HuH-7.5 (cell line): ENCODE measurements at places on chromosomes 12 and 14.

DNA sequence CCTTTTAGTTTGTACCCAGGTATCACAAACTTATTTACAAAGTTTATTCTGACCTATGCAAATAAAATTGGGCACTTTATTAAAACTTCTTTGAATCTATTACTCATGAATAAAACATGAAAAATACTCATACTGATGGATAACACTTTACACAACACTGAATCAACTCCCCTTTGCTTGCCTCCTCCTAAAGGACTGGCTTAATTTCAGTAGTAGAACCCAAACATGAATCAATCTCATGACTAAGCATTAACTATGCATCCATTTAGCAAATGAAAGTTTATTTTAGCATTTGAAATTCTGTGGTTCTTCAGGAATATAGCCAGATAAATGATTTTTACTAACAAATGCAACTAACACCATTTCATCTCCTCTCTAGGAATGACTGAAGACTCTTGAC is 32.4 kb downstream of the DENND5B start:
- DNase-seq: no peak

DNA sequence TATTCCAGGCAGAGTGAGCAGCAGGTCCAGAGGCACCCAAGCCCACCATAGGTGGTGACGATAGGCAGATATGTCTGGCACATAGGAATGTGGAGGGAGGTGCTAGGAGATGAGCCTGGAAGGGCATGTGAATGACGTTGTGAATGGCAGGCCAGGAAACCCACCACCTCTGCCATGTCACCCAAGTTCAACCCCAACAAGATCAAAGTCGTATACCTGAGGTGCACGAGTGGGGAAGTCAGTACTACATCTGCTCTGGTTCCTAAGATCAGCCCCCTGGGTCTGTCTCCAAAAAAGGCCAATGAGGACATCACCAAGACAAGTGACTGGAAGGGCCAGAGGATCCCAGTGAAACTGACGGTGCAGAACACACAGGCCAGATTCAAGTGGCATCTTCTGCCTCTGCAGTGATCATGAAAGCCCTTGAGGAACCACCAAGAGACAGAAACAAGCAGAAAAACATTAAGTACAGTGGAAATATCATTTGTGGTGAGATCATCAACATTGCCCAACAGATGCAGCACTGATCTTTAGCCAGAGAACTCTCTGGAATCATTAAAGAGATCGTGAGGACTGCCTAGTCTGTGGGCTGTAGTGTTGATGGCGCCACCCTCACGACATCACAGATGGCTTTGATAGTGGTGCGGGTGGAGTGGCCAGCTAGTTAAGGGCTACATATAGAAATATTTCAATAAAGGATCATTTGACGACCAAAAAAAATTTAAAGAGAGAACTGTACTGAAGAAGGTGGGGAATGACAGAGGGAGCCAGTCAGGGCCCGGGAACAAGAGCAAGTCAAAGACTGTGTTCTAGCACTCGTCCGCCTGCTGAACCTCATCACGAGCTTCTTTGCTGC is 99.7 kb downstream of the ZFP36L1 start:
- DNase-seq: no peak

DNA sequence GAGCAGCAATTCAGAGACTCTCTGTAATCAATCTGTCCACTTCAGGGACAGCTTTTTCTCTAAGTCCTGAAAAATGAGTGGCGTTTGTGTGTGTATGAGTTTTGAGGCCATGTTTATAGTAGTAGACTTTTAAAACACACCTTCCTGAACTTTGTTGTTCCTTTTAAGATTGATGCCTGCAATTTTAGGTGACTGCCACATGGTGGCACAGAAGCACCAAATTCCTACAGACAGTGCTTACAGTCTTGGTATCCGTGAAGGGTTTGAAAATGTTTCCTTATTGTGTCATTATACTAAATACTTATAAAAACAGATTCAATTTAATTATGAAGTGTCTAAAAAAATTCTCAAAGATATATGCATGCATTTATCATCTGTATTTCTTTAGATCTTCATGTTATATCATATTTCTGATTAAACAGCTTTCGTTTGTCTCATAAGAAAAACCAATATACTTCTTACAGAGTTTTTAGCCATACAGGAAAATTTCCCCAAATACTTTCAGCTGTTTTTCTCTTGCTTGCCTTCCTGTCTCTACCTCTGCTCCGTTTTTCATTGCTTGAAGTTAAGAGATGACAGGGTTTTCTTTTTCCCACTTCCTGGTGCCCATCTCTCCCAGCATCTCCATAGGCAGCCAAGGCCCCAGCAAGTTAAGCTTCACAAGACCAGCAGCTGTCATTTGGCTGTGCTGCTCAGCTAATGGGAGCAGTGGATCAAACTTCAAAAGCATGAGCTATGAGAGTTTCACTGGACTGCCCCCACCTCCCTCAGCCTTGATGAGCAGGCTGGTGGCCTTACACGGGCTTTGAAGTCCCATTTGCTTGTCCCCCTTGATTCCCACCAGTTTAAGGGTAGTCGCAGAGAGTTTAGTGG is 259.6 kb downstream of the AKAP6 start:
- DNase-seq: no peak

DNA sequence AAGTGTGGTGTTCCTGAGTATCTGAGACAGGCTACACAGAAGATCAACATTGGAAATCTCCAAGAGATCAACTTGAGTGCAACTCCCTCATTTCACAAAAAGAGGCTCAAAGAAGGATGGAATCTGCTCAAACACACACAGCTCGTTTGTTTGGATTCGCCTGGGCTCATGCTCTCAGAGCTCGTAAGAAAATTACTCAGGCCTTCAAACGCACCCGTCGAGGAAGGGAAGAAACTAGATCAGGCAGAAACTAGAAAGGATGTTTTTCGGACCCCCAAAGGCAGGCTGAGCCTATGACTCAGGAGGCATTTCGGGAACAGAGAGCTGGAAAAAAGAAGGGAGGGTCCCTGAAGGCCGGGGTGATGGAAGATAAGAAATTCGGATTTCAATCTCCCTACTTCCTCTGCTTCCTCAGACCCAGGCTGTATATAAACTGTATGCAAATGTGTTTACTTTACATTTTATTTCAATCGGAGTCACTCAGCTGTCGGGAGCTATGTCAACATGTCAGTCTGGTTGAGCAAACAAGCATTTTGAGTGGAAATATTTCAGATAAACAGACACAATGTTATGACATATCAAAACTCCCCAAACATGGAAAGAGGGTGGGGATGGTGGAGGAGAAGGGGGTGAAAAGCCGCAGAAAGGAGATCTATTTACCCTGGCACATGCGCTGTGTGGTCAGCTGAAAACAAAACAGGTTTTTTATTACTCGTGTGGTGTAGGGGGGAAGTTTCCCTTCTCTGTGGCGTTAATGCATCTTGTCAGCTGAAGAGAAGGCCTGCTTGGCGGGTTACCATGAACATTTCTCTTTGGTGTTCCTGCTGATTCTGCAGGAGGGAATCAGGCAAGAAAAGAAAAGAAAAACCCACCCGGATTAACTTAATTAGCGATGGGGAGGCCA is 129.1 kb upstream of the TBX3 start:
- DNase-seq: peak; percentile 37

GRCh38 chr12:117356048-117356447 is 5.4 kb downstream of the NOS1 start:
- no peak for DNase-seq

DNA sequence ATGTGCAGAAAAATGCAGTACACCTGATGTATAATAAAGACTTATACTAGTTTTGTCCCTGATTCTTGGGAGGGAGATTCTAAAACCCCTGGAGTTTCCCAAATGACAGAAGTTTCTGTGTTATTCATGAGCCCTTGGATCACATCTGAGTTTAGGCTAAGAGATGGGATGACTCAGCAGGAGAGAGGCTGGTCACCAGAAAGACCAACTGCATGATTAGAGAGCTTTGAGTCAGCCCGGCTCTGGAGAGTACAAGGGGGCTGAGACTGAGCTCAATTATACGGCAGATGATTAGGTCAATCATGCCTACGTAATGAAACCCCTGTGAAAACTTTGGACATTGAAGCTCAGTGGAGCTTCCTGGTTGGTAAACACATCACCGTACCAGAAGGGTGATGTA is 174.2 kb downstream of the SSPN start:
- no peak for DNase-seq

DNA sequence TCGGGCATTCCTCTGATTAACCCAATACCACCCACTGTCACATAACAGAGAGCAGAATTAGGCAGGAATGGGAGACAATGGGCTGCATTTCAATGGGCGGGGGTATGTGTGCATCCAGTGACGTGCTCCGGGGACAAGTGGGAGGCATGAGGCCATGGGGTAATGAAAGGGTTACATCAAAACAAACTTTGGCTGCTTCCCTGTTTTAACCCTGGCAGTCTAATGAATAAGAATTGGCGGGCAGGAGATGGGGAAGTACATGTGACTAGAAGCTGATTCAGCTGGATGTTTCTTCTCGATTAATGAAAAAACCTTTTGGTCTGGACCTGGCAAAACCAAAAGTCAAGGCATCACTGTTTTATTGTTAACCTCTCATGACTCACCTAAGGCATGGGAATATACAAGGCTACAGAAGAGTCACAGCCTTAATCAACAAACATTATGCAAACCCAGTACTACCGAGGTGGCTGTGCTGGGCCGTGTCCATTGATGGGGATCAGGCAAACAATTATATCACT is 44.2 kb downstream of the SOCS2 start:
- no peak for DNase-seq

GRCh38 chr12:16228067-16228466 is 49.4 kb downstream of the SLC15A5 start:
- no peak for DNase-seq

DNA sequence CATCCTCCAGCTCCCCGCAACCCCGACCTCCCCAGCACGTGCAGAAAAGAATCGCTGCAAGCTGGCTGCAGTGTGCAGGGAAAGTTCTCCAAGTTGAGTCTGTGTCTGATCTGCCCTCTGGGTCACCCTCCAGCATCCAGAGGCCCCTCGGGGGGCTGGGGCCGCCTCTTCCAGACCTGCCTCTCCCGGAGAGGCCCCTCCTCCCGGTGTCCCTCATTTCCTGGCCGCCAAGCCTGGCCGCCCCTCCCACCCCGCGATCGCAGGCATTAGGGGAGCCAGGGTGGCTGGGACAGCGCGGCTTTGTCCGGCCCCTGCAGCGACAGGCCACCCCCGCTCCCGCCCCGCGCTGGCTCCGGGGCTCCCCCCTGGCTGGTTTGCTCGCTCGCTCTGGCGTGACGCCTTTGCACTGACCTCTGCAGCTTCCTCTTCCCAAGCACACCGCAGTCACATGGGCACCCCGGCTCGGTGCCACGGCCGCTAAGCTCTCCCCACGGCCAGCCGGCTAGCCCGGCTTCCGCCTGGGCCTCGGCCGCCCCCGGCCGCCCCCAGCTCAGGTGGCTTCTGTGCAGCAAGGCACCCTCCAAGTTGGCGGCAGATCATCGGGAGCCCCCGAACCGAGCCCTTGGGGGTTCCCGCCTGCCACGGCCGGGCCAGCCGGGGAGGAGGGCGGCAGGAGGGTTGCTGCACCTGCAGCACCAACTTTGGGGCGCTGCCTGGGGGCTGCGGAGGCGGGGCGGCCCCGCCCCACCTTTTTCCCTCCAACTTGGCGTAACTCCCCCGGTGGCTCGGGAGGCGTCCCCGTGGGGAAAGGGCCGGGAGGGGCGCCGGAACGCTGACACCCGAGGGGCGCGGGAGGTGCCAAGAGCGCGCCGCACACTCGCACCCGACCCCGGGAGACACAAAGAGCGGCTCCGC is 43.7 kb downstream of the KDM2B start:
- peak; percentile 77 for DNase-seq

DNA sequence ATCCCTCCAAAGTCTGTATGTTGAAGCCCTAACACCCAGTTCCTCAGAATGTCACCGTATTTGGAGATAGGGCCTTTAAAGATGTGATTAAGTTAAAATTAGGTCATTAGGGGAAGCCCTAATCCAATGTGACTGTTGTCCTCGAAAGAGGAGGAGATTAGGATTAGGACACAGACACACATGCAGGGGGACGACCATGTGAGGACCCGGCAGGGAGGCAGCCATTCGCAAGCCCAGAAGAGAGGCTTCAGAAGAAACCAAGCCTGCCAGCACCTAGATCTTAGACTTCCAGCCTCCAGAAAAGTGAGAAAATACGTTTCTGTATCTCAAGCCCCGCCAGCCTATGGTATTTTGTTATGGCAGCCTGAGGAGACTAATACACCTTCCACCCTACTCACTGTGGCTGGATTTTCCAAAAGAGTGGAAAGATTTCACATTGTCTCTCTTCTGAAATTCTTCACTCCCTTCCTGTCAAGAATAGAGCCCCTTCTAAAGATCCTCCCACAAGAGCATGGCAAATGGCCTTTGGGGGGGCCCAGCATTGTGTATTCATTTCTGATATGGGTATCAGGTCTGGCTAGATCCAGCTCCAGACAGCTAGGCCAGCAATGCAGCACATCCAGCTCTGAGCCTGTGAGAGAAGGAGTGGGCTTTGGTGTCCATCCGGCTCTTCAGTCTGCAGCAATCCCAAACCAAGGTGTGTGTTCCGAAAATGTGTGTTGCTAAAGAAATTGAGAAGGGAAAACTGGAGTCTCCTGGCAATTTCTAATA is 15.4 kb upstream of the UBC start:
- no peak for DNase-seq

DNA sequence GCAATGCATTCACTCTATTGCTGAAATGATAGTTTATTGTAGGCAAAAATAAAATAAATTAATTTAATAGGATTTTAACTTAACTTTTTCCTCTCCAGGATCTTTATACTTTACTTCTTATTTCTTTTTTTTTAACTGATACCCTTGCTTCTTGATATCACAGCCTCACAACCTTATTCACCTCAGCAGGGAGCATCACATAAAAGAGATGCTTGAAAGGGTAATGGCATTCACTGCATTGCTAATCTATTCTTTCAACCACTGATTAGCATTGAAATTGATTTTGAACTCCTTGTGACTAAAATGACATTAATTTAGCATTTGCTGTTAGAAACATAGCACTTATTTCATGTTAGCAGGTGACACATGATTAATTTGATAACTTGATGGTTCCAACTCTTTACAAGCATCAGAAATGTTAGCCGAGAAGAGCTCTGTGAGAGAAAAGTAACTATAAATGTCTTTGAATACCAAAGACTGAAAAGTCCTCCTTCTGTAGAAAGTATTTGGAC is 689.5 kb upstream of the MGAT4C start:
- DNase-seq: no peak

- DNase-seq: no peak
These were observed 60.3 kb upstream of the NTF3 start for GRCh38 chr12:5371631-5372030.

GRCh38 chr12:3863756-3864155 is 9.4 kb downstream of the PARP11 start:
- DNase-seq: no peak
